Osteocyte (in vitro differentiated cells): ENCODE measurements at places on chromosomes 11 and 22. TPM values are rescaled to one million over a fixed set of nuclear protein-coding genes. Genes with fewer than 3 reads are reported as not detected.

SYCE3 gene
- not detected in 2 replicates for total RNA-seq

- H3K4me3 ChIP-seq = no peak overlapping the region
- no peaks in the 10 kb centered on the region for H3K36me3 ChIP-seq
Observed at GRCh38 chr11:61080986-61081590, 21.2 kb upstream of the CD5 start.

- H3K4me1 ChIP-seq = peaks cover 9% of the 10 kb centered on the region
- H3K27ac ChIP-seq = no peak overlapping the region
- no peak for DNase-seq
- peaks cover 9% of the 10 kb centered on the region for H3K27me3 ChIP-seq
- H3K36me3 ChIP-seq = no peaks in the 10 kb centered on the region
Observed at GRCh38 chr11:119624102-119624615, 104.8 kb downstream of the NECTIN1 start.

DNA sequence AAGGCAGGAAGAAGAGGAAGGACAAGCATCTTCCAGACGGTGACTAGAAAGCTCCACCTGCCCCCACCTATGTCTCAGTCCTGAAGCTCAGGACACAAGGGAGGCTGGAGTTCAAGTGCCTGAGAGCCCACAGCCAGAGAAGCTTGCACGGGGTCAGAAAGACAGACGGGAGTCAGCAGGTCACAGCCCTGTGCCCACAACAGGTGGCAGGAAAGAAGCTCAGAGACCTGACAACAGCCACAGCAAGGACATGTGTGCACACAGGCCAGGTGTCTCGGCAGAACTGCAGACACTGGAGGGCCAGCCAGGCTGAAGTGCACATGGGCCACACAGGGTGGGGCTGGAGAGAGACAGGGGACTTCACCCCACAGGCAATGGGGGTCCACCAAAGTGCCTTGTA is 37.2 kb upstream of the MOB2 start:
- H3K27me3 ChIP-seq = no peaks in the 10 kb centered on the region
- H3K27ac ChIP-seq = no peak overlapping the region
- no peak for DNase-seq
- H3K4me3 ChIP-seq = no peak overlapping the region
- peaks cover 2% of the 10 kb centered on the region for H3K36me3 ChIP-seq
- peaks cover 25% of the 10 kb centered on the region for H3K4me1 ChIP-seq

- H3K4me3 ChIP-seq = no peak overlapping the region
- DNase-seq = no peak
- H3K36me3 ChIP-seq = no peaks in the 10 kb centered on the region
- no peaks in the 10 kb centered on the region for H3K4me1 ChIP-seq
- no peak overlapping the region for H3K27ac ChIP-seq
Observed at GRCh38 chr11:102810950-102811660, 13.1 kb upstream of the MMP1 start.

GRCh38 chr11:34773826-34774225 is 142.4 kb downstream of the APIP start:
- no peak overlapping the region for H3K27ac ChIP-seq
- H3K4me1 ChIP-seq = no peaks in the 10 kb centered on the region
- DNase-seq = no peak
- peaks cover 20% of the 10 kb centered on the region for H3K36me3 ChIP-seq
- H3K27me3 ChIP-seq = no peaks in the 10 kb centered on the region

DNA sequence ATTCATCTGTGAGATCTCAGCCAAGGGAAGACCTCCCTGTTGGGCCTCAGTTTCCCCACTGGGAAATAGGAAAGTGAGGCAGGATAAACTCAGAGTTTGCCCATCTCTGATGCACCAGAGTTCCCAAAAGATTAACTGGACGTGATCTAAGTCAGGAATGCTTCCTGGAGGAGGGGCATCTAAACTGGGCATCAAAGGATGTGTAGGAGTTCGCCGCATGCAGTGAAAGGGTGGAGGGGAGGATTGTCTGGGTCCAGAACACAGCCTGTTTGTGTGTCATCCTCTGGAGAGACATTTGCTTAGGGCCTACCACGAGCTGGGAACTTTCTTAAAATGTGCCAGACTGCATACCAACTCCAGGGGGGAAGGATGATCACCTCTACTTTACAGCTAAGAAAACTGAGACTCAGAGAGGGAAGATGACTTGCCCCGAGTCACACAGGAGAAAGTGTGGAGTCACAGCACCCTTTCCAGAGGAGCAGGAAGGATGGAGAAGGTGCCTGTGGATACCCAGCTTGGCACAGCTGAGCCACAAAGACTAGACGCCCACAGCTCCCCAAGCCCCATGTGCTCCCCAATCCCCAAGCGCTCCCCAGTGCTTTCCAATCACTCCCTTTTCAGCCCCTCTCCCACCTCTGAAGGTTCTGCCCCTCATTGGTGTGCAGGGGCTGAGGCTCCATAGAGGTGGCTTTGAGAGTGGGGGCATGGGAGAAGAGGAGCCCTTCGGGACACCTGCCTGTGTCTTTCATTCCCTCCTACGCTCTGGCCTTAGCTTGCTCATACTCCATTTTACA is 50.1 kb downstream of the MN1 start:
- no peak for DNase-seq
- H3K27me3 ChIP-seq = no peaks in the 10 kb centered on the region
- H3K4me1 ChIP-seq = peaks cover 92% of the 10 kb centered on the region
- H3K36me3 ChIP-seq = peaks cover 38% of the 10 kb centered on the region
- peak overlapping the region; percentile 92 for H3K27ac ChIP-seq
- no peak overlapping the region for H3K4me3 ChIP-seq

DNA sequence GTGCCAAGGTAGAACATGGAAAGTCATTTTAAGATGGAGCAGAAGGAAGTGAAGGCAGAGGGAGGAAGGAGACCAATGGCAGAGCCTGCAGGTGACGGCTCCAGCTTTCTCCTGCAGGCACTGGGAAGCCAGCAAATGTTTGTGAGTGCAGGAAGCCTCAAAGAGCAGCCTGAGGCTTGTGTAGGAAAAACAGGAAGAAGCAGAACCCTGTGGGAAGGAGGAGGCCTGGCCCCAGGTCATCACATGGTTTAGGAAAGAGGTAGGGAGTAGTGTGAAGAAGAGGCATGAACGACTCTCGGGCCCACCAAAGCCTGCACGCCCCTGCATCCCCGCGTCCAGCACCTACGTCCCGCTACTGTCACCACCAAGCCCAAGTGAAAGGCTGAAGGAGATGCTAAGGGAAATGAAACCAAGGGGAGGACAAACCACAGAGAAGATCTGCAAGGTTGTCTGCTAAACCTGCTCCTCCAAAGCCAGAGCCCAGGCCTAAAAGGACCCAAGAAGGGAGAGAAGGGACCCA is 151.5 kb downstream of the CHST1 start:
- no peaks in the 10 kb centered on the region for H3K4me1 ChIP-seq
- H3K4me3 ChIP-seq = no peak overlapping the region
- DNase-seq = no peak
- H3K27ac ChIP-seq = no peak overlapping the region

- no peaks in the 10 kb centered on the region for H3K27me3 ChIP-seq
- H3K4me3 ChIP-seq = no peak overlapping the region
- peaks cover 3% of the 10 kb centered on the region for H3K36me3 ChIP-seq
- peak overlapping the region; percentile 51 for H3K27ac ChIP-seq
- no peak for DNase-seq
- peaks cover 13% of the 10 kb centered on the region for H3K4me1 ChIP-seq
Observed at GRCh38 chr11:24312464-24313238, 184.2 kb upstream of the LUZP2 start.

DNA sequence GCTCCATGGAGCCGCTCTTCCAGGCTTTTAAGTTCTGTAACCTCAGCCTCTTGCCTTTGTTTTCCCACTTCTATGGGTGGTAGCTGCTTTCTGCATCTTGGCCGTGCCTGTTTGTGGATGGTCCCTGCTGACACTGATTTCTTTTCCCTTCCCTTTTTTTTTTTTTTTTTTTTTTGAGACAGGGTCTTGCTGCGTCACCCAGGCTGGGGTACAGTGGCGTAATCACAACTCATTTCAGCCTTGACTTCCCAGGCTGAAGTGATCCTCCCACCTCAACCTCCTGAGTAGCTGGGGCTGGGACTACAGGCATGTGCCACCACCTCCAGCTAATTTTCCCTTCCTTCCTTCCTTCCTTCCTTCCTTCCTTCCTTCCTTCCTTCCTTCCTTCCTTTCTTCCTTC is 57.7 kb upstream of the EP300 start:
- no peak for DNase-seq
- no peaks in the 10 kb centered on the region for H3K4me1 ChIP-seq
- no peak overlapping the region for H3K27ac ChIP-seq
- peaks cover 12% of the 10 kb centered on the region for H3K27me3 ChIP-seq

DNA sequence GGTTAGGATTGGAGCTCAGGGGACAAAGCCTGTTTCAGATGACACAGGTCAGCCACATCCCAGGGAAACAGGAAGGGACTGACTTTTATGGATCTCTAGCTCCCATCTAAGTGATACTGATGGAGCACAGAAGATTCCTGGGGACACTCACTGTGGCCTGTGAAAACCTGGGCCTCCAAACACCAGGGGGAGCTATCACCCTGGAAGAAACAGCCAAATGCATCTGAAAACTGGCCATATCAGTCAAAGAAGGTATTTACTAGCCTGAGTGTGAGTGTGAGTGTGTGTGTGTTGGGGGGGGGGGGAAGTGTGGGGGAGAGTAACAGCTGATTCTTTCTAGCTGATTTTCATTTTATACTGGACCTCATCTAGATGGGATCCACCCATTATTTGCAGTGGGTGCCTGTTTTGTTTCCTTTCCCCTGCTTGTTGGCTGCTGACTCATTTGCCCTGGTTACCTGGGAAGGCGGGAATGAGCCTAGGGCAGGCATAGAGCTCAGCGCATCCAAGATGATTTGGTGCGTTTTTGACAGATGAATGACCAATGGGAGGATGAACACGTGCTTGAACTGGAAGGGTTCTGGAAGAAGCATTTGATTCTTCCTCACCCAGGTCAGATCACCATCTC is 284.0 kb downstream of the KIRREL3 start:
- H3K36me3 ChIP-seq = no peaks in the 10 kb centered on the region
- peaks cover 6% of the 10 kb centered on the region for H3K4me1 ChIP-seq
- no peaks in the 10 kb centered on the region for H3K27me3 ChIP-seq
- H3K27ac ChIP-seq = no peak overlapping the region
- DNase-seq = no peak
- H3K4me3 ChIP-seq = no peak overlapping the region

GRCh38 chr22:37330200-37331033 is 48.1 kb downstream of the CYTH4 start:
- H3K4me3 ChIP-seq = no peak overlapping the region
- no peak for DNase-seq
- no peak overlapping the region for H3K27ac ChIP-seq
- H3K27me3 ChIP-seq = peaks cover 28% of the 10 kb centered on the region
- H3K4me1 ChIP-seq = peaks cover 31% of the 10 kb centered on the region
